ENCODE measurements at places on chromosomes 3 and 15.

DNA sequence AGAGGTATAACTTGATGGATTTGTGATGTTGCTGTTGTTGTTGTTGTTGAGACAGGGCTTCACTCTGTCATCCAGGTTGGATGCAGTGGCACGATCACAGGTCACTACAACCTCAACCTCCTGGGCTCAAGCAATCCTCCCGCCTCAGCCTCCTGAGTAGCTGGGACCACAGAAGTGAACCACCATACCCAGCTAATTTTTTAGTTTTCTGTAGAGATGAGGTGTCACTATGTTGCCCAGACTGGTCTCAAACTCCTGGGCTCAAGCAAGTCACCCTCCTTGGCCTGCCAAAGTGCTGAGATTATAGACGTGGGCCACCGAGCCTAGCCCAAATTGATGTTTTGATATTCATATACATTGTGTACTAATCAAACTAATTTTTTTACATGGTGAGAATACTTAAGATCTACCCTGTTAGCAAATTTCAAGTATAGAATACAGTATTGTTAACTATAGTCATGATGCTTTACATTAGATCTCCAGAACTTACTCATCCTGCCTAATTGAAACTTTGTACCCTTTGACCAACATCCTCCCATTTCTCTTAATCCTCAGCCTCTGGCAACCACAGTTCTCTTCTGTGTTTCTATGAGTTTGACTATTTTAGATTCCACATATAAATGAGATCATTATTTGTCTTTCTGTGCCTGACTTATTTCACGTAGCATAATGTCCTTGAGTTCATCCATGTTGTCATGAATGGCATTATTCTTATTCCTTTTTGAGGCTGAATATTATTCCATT lies 23.2 kb downstream of the LMCD1 start:
- no peak for DNase-seq

- no peak for DNase-seq
Observed at GRCh38 chr3:52834871-52835501, at the start of gene MUSTN1. Gene MUSTN1, minus strand, starts transcription at chr3:52835019. Its CDS starts 71 bp downstream, at chr3:52834948.

- no peak for DNase-seq
Observed at GRCh38 chr3:152147748-152148147, 121.0 kb upstream of the MBNL1 start.

GRCh38 chr3:14769544-14770325 lies 49.0 kb upstream of the FGD5 start:
- peak; percentile 18 for DNase-seq

DNA sequence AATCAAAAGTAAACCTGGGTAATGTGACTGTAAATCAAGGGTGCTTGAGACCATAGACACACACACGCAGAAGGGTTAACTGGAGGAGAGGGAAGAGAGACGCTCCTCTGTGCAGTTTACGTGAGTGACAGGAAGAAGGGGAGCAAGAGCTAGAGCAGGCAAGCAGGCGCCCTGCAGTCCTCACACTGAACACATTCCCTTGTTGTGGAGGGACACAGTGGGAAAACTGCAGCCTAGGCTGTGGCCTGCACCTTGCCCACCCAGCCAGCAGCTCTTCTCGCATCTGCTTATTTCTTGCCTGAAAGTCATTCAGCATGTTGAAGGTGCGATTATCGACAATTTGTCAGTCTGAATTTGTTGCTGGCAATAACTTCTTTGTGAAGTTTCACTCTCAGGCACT lies 24.2 kb downstream of the SOX2 start:
- DNase-seq, result no peak

DNA sequence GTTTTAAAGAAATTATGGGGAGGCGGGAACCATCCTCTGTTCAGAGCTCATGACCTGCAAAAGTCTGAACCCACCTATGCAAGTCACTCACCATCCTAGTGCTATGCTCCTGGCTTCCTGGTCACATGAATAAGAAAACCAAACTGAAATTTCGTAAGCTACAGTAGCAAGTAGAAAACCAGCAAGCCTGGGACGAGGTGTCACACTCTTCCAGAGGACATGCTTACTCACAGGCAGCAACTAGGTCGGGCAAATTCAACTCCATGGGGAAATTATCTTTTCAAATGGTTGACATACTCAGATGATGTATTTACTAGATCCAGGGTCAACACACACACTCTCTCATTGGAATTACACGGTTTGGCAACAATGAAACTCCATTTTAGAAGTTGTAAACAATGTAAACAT lies 31.3 kb downstream of the LDHAL6B start:
- DNase-seq, result no peak

DNA sequence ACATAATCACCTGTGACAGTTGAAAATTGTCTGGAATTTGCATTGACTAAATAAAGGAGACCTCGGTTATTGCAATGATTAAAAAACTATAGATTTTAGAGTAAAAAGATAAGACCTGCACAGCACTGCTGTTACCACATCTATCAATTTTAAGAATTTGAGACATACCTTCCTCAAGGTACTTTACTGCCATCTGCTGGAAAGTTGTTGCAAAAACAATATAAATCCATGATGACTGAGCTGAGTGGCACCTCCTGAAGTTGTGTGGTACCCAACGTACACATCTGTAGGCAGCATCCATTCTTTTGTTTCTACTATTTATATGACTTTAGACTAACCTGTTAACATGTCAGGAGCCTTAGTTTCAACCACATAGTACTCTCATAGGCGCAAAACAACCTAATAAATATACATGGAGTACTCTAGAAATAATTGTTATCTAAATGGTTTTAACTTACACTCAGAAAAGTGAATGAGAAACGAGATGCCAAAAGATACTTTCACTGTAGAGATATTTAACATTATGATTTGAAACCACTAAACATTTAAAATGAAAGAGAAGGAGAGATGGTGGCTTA lies 106.7 kb downstream of the GHSR start:
- DNase-seq, result peak; percentile 52

- DNase-seq, result no peak
Observed at GRCh38 chr3:9715764-9716437, 12.3 kb downstream of the CPNE9 start.

Data from D341Med (cell line).